ENCODE measurements at places on chromosomes 12 and 14.
A peak's percentile ranks its signal among the peaks of the same experiment; 100 is the strongest.

DNA sequence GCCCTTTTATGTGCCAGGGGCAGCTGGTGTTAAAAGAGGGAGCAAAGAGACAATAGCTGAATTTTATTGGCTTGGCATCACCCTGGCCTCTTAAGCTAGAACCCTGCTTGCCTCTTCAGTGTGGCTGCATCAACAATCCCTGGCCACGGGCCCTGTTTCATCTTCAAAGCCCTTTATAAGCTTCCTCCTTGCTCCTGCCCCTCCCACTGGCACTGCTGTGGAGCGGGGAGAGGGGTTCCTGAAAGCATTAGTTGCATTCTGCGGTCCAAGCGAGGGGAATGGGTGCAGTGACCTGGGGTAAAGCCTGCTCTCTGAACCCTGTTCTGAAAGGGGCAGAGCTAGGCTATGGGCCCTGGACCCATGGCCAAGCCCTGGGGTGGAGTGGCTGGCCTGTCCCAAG lies 220 bp upstream of the KRT83 start:
- DNase-seq, result no peak

DNA sequence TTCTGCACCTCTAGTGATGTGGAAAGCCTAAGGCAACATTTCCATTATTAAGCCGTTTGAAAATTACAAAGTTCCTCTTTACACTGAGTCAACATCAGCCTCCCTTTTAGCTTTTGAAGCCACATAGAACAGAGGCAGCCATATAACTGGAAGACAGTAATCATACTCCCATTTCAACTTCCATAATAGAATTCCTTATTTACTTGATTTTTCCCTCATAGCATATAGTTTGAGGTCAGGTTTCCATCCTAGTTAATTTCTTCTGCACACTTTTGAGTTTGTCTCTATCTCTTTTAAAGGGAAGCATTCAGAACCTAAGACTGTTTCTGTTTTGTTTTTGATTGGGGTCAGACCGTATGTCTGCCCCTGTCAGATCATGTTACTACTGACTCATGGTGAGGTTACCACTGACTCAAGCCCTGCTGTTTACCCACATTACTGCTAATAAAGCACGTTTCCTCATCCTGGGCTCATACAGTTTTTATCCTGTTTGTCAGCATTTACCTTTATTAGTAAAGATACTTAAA lies 161.0 kb downstream of the SLC38A4 start:
- DNase-seq, result peak; percentile 34

DNA sequence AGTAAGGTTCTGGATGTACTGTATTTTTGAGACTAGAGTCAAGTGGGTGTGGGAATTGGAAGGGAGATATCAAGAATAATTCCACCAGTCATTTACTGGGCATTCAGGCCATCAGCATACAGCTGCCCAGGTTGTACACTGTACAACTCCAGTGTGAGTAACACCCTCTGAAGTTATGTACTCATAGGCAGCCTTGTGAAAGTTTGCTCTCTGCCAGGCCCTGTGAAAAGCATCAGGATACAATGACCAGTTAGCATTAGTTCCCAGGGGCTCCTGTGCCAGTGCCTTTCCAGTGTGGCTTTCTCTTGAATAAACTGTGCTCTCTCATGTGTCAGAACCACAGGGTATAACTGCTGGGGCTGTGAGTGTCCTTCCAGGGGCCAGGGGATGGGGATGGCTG lies 89.7 kb downstream of the LGMN start:
- no peak for DNase-seq

DNA sequence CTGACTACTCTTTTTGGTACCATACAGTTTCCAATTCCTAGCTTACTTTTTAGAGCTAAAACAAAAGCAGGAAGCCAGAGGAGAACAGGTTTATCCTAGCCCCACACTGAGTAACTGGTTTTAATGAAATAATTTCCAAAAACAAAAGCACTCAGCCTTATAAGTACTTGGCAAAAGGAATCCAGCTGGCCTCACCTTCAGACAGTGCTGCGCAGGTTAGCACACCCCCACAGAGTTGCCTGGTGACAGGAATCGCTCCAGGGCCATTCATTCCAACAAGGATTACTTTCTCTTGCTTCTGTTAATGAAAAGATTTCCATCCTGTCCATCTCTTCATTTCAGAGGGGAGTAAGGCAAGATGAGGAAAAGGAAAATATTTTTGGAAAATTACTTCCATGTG lies 84.6 kb downstream of the SCFD1 start:
- DNase-seq, result no peak

- no peak for DNase-seq
Observed at GRCh38 chr12:122406701-122407164, 15.7 kb downstream of the CLIP1 start.

GRCh38 chr12:63963868-63964267 lies 119.4 kb downstream of the SRGAP1 start:
- DNase-seq, result no peak
